ENCODE measurements at places on chromosomes 6 and 20.

DNA sequence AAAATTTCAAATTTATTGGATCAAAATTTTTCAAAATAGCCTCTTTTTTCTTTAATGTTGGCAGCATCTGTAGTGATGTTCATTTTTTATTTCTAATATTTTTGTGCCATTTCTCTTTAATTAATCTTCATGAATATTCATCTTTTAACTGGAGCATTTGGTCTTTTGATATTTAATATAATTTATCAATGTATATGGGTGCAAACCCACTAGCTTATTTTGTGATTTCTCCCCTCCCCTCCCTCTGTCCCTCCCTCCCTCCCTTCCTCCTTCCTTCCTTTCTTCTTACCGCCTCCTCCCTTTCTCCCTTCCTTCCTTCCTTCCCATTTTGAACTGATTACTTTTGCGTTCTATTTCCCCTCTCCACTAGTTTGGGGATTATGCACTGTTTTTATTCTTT is 49.2 kb downstream of the TGM2 start:
- DNase-seq = no peak

- DNase-seq = no peak
Observed at GRCh38 chr6:144665932-144666450, 380.9 kb downstream of the UTRN start.

GRCh38 chr6:57294862-57295445 is 22.5 kb upstream of the PRIM2 start:
- DNase-seq = no peak

DNA sequence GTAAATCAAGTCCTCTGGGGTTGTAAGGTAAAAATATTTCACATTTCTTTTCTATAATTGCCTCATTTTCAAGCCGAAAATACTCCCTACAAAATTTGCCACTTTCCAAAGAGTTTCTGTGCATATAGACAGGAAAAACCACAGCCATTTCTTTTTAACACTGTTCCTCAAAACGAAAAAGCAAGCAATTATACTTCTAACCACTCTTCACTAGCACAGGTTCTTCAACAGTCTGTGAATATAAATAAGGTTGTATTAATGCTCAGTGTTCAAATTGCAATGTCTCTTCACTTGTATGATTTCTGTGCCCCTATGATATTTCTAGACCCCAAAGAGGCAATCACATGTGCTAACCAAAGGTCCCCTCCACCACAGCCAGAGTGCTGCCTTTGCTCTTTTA is 206.0 kb downstream of the SIM1 start:
- no peak for DNase-seq
